ENCODE measurements at places on chromosomes 11 and 22. TPM values are rescaled to one million over a fixed set of nuclear protein-coding genes. Genes with fewer than 3 reads are reported as not detected.

GRCh38 chr11:116851626-116852025, 14.2 kb upstream of the APOA1 start:
- no peak overlapping the region for H3K27ac ChIP-seq
- H3K4me1 ChIP-seq, result peaks cover 20% of the 10 kb centered on the region
- H3K4me3 ChIP-seq, result no peak overlapping the region
- peaks cover 2% of the 10 kb centered on the region for H3K36me3 ChIP-seq
- no peaks in the 10 kb centered on the region for H3K27me3 ChIP-seq

DNA sequence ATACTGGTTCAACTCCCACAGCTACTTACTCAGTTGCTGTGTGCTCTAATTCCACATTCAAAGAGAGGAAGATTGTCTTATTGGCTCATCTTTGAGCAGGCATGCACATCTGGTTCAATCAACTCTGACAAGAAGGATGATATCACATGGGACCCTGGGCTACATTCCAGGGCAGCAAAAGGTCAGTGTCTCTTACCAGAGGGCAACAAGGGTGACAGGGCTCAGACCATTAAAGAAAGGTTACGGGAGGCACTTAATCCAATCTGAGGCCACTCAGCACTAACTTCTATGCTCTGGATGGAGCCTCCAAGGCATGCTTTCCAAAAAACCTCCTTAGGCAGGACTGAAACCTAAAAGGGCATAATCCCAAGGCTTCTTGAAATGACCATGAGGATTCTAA, 549.4 kb upstream of the API5 start:
- no peaks in the 10 kb centered on the region for H3K27me3 ChIP-seq
- DNase-seq, result no peak
- no peak overlapping the region for H3K4me3 ChIP-seq
- no peaks in the 10 kb centered on the region for H3K36me3 ChIP-seq
- H3K4me1 ChIP-seq, result no peaks in the 10 kb centered on the region

GRCh38 chr22:46835693-46836092, 73.2 kb downstream of the TBC1D22A start:
- no peaks in the 10 kb centered on the region for H3K27me3 ChIP-seq
- H3K27ac ChIP-seq, result no peak overlapping the region
- H3K36me3 ChIP-seq, result no peaks in the 10 kb centered on the region
- DNase-seq, result no peak
- no peak overlapping the region for H3K4me3 ChIP-seq

GRCh38 chr11:20085918-20086317, 74.4 kb downstream of the DBX1 start:
- H3K27me3 ChIP-seq, result no peaks in the 10 kb centered on the region
- peaks cover 18% of the 10 kb centered on the region for H3K36me3 ChIP-seq
- no peak for DNase-seq
- no peak overlapping the region for H3K4me3 ChIP-seq
- H3K4me1 ChIP-seq, result peaks cover 3% of the 10 kb centered on the region
- no peak overlapping the region for H3K27ac ChIP-seq

DNA sequence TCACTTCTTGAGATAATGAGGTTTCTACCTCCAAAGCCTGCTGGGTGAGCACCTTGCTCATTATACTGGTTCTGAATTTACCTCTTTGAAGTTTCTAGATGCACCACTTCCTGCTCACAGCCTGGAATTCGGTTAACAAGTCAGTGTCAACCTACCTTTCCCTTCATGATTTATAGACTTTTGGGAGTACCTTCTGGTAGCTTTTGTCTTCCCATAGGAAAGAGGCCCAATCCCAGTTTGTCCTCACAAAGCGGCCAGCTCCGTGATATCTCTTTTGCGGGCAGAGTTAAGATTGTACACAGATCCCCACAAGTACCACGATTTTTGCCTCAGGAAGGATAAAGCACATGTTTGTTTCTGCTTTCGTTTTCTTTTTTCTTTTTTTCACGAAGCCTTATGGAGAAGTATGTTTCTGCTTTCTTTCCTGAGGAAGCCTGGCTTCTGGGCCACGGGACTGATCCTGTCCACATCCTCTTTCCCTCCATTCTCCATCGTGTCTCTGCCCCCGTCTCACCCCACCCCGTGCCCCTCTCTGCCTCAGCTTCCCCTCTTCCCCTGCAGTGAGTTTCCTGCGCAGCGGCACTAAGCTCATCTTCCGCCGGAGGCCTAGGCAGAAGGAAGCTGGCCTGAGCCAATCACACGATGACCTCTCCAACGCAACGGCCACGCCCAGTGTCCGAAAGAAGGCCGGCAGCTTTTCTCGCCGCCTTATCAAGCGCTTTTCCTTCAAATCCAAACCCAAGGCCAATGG, 5.7 kb upstream of the HINFP start:
- no peak for DNase-seq
- H3K4me1 ChIP-seq, result peaks cover 6% of the 10 kb centered on the region
- H3K27ac ChIP-seq, result no peak overlapping the region
- H3K36me3 ChIP-seq, result peaks cover 10% of the 10 kb centered on the region

DNA sequence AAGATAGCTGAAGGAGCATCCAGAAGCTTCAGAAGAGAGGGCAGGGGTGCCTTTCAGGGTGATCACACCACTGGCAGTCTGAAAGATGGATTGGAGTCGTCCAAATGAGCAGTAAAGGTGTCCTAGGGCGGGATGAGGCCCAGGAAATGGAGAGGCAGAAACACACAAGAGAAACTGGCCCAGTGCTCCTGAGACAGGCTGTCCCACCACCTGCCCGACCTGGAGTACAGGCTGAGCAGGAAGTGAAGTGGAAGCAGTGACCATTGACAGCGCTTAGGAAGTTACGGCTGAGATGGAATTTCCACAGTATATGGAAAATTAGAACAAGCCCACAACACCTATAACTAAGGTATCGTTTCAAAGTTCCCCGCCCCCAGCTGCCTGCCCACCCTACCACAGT, 16.1 kb downstream of the EIF3F start:
- H3K27ac ChIP-seq, result no peak overlapping the region
- no peaks in the 10 kb centered on the region for H3K27me3 ChIP-seq
- no peak overlapping the region for H3K4me3 ChIP-seq
- no peak for DNase-seq

GRCh38 chr11:134939031-134939430, 527.0 kb upstream of the B3GAT1 start:
- no peak overlapping the region for H3K27ac ChIP-seq
- peaks cover 3% of the 10 kb centered on the region for H3K4me1 ChIP-seq
- H3K27me3 ChIP-seq, result no peaks in the 10 kb centered on the region
- no peaks in the 10 kb centered on the region for H3K36me3 ChIP-seq

GRCh38 chr11:19241260-19242178, 774 bp upstream of the E2F8 start:
- H3K27ac ChIP-seq, result no peak overlapping the region
- no peaks in the 10 kb centered on the region for H3K36me3 ChIP-seq
- H3K4me1 ChIP-seq, result no peaks in the 10 kb centered on the region
- H3K27me3 ChIP-seq, result peaks cover 23% of the 10 kb centered on the region
- H3K4me3 ChIP-seq, result peak overlapping the region; percentile 64

GRCh38 chr11:22711071-22711770, 44.8 kb downstream of the GAS2 start:
- no peaks in the 10 kb centered on the region for H3K36me3 ChIP-seq
- no peak overlapping the region for H3K4me3 ChIP-seq
- no peak for DNase-seq
- no peaks in the 10 kb centered on the region for H3K4me1 ChIP-seq

DNA sequence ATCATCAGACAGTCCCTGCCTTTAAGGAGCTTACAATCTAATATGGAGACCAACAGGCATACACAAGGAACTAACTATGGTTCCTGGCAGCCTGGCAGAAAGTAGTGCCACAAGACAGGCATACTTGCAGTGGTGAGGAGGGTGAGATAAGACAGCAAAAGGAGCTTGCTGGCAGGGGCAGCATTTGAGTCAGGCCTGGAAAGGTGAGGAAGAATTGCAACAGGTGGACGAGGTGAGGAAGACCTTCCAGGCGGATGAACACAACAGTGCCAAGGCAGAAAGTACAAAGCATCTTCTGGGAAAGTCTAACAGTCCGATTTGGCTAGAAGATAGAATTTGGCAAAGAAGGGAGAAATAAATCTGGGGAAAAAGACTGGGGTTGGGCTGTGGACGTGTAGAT, 4.3 kb downstream of the DNAL4 start:
- no peak for DNase-seq
- H3K4me3 ChIP-seq, result no peak overlapping the region
- peaks cover 2% of the 10 kb centered on the region for H3K36me3 ChIP-seq
- H3K4me1 ChIP-seq, result peaks cover 18% of the 10 kb centered on the region
- no peak overlapping the region for H3K27ac ChIP-seq
- no peaks in the 10 kb centered on the region for H3K27me3 ChIP-seq

DNA sequence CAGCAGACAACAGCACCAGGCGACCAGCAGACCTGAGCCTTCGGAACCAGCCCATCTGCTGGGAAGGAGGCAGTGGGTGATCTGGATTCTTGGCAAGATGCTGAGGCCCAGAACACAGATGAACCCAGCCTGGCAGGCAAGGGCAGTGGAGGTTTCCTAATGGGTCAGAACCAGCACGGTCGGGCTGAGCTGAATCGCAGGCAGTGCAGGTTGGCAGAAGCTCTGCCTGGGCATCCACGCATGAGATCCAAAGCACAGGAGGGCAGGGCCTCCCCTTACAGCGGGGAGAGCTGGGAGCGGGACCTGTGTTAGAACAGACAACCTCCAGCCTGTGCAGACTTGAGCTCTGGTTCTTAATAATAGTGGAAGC, 47.5 kb downstream of the DSCAML1 start:
- no peaks in the 10 kb centered on the region for H3K27me3 ChIP-seq
- no peaks in the 10 kb centered on the region for H3K36me3 ChIP-seq
- no peak overlapping the region for H3K4me3 ChIP-seq
- no peaks in the 10 kb centered on the region for H3K4me1 ChIP-seq

Gene SEPTIN3
- total RNA-seq, result 0.33 TPM

Gene POU2AF2
- total RNA-seq, result not detected

Gene LINC01488
- total RNA-seq, result not detected

Gene SLC22A8
- total RNA-seq, result not detected

Measured in fibroblast of lung (primary cell).